ENCODE measurements at places on chromosomes 6 and 20.
A peak's percentile ranks its signal among the peaks of the same experiment; 100 is the strongest.

DNA sequence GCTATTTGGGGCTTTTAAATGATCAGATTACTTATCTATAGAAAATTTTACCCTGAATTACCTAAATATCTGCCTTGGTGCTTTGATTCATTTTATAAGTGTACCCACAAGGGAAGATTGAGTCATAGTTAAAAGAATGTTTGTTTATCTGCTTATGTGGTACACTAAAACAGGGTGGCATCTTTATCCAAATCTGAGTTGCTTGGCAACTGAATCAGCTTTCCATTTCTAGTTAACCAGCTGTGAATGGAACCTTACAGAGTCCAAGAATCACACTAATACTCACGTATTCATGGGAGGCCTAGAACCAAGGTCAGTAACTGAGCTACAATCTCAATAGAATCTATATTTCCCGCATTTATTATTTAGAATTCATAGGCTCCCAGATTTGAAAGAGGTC lies 44.0 kb upstream of the CAP2 start:
- no peak for DNase-seq

- DNase-seq, result no peak
Observed at GRCh38 chr6:115551527-115551926, 509.2 kb downstream of the FRK start.

DNA sequence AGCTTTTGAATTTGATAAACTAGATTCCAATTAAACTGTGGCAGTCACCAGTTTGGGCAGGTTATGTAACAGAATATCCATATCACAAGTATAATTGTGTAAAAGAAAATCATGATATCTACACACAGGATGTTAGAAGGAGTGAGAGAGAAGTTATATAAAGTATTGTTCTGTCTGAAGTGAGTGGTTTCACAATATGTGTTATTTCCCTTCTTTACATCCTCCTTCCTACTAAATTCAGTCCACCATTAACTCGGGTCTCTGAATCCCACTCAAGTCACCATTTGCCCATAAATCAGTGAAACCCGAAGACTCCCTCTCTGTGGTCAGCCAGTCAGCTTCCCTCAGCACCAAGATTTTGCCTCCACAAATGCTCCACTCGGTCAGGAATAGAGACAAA lies 796 bp downstream of the HLA-DQB1 start:
- no peak for DNase-seq

- DNase-seq, result no peak
Observed at GRCh38 chr20:52895235-52895634, 76.9 kb upstream of the TSHZ2 start.

DNA sequence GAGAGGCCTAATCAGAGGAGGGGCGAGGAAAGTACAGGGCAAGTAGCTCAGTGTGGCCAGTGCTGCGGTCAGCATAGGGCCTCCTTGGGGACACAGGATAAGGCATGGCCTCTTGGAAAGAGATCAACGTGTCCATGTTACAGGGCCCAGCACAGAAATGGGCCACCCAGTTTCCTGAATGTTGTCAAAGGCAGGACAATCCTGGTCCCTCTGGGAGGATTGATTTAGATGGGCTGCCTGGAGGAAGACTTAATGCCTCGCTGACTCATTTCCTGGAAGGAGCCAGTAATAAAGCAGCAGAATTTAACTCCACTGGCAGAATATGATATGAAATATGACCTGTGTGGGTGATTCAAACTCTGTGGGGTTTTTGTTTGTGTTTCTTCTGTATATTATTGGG lies 16.6 kb downstream of the DDO start:
- DNase-seq, result no peak

DNA sequence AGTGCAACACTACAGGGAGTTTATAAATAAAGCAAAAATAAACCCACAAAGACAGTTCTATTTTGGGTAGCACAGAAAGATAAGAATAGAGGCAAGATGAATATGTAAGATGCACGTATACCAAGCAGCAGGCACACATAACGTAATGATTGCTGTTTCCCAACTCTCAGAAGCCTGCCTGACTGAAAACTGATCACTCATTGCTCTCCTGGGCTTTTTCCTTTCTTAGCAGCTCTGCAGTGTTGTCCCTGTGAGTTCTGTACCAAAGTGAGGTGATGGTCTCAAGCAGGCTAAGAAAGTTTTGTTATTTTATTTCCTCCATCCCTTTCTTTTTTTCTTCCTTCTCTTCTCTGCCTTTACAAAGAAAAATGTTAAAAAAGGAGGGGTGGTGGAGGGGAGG lies 522.0 kb upstream of the MAN1A1 start:
- DNase-seq, result no peak

DNA sequence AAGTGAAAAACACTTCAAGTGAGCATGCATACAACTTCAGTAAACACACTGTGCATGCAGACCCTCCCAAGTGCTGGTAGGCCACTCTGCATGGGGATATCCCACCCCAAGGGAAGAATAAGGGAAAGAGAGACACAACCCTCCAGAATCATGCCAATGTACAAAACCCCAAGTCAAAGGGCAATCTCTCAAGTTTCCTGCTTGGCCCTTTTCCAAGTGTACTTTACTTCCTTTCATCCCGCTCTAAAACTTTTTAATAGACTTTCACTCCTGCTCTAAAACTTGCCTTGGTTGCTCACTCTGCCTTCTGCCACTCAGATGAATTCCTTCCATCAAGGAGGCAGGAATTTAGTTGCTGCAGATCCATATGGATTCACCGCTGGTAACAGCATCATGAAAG lies 205.7 kb upstream of the PROKR2 start:
- no peak for DNase-seq

DNA sequence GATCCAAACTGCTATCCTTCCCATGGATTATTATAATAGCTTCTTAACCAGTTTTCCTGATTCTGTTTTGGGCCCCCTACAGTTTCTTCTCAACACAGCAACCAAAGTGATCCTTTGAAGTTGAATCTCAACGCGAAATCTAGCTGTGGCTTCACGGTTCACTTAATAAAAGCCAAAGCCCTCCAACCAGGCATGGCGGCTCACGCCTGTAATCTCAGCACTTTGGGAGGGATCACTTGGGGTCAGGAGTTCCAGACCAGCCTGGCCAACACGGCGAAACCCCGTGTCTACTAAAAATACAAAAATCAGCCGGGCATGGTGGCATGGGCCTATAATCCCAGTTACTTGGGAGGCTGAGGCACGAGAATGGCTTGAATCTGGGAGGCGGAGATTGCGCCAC lies 3.3 kb downstream of the RMND1 start:
- no peak for DNase-seq

DNA sequence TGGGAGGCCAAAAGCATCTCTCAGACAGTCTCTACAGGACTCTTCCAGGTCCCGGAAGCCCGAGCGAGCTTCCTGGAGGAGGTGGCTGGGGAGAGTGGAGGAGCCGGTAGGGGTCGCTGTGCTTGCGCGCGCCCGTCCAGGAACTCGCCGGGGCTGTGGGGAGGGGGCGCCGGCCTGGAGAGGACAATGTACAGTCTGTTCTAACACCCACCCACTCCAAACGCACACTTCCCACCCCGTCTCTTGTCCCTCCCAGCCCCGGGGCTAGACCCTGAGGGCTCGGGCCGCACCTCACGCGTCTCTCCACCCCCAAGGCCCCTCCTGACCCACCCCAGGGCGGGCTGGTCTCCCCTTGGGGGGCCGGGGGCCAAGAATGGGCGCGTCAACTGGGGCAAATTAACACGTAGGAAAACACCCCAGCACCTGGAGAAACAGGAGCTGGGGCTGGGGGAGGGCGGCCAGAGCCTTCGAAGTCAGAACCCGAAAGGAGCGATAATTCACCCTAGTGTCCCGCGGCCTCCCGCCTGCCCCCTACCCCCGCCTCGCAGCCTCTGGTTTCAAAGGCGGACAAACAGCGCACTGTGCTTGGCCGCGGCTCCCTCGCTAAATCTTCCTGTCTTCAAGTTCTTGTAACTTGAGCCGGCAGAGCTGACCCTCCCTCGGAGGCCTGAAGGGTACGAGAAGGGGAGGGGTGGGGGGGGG lies 103.2 kb upstream of the FOXP4 start:
- no peak for DNase-seq

DNA sequence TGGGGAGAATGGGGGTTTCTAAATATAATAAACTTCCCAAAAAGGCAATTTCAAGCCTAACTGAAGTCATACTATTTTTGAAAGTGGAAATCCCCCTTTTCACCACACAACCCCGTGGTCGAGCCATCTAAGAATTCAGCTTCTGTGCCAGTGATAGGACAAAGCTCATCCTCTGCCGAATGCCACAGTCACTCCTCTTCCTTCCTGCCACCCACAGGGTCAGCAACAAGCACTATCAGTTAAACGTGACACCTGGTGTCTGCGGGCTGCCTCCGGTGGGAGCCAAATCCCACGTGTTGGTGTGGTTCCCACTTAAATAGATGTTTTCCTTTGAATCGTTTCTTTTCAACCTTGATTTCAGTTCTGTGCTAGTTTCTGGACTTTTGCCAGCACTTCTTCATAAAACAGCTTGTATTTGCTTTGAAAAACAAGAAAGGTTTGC lies 60.7 kb downstream of the TNFAIP3 start:
- peak; percentile 81 for DNase-seq

DNA sequence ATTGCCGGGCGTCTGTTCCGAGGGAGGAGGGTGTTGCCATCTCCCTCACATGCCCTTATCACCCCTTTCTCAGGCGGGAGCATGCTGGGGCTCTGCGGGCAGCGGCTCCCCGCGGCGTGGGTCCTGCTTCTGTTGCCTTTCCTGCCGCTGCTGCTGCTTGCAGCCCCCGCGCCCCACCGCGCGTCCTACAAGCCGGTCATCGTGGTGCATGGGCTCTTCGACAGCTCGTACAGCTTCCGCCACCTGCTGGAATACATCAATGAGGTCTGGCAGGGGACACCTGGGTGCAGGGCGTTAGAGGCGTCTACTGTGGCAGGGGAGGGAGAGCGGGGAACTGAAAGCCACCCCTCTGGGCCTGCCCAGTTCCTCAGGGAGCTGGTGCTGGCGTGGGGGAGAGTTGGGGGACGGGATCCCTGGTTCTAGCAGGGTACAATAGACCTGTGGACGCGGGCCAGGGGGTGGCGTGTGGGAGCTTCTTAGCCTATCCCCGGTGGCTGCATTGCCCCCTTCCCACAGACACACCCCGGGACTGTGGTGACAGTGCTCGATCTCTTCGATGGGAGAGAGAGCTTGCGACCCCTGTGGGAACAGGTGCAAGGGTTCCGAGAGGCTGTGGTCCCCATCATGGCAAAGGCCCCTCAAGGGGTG lies 697 bp downstream of the PPT2 start:
- peak; percentile 82 for DNase-seq

GRCh38 chr20:57435498-57436222 lies 44.5 kb downstream of the RBM38 start:
- peak; percentile 67 for DNase-seq

DNA sequence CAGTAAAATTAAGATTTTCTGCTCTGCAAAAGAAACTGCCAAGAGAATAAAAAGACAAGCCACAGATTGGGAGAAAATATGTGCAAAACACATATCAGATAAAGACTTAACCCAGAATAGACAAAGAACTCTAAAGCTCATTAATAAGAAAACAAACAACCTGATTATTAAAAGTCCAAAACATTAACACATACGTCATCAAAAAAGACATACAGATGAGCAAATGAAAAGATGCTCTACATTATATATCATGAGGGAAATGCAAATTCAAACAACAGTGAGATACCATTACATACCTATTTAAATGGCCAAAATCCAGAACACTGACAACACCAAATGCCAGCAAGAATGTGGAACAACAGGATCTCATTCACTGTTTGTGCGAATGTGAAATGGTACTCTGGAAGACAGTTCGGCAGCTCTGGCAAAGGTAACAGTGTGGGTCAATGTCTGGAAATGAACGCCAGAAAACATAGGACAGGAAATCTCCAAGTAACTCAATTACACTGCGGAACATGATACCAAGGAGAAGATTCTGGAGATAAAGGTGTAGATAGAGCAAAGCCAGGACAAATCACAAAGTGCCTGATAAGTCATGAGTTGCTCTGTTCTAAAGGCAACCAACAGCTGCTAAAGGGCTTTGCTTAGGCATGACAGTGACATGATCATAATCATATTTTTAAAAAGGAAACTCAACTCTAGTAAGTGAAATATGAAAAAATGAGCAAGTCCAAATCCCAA lies 96.8 kb downstream of the PDE10A start:
- no peak for DNase-seq

- DNase-seq, result no peak
Observed at GRCh38 chr6:163339466-163339865, 75.1 kb upstream of the QKI start.

- DNase-seq, result no peak
Observed at GRCh38 chr6:167588181-167588919, 238.4 kb upstream of the AFDN start.

DNA sequence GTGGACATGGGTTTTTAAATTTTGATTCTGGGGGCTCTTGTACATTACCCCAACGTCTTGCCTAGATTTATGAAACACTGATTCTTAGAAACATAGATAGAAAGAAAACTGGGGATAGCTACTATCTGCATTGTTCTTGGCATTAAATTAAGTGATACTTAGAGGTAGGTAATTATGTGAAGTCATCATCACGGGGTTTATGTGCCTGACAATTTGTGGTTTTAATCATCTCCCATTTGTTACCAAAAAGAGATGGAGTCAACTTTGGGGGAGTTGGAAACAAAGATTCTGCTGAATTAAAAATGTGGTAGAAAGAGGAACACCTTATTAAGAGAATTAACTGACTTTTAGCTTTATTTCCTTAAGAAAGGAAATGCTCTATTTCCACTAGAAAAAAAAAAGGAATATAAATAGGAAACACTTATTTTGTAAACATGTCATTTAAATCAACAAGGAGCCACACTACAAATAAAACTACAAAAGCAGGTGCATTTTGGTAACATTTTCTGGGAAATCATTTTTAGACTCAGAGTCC lies 5.6 kb downstream of the TNFAIP3 start:
- DNase-seq, result no peak

DNA sequence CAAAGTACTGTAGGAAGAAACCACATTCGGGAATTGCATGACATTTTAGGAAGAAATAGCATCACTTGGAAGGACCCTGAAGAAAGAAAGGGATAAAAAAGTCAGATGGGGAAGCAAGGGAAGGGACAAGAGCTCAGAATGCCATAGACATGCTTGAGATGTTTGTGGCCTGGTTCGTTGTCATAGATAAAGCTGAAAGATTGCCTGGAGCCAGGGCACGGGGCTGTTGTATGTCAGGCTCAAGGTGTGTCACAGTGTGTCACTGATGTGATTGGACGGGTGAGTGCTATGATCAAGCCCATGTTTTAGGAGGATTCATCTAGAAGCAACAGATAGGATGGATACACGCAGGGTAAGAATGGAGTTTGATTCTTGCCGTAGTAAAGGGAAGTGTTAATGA lies 216.2 kb upstream of the SOX4 start:
- no peak for DNase-seq

DNA sequence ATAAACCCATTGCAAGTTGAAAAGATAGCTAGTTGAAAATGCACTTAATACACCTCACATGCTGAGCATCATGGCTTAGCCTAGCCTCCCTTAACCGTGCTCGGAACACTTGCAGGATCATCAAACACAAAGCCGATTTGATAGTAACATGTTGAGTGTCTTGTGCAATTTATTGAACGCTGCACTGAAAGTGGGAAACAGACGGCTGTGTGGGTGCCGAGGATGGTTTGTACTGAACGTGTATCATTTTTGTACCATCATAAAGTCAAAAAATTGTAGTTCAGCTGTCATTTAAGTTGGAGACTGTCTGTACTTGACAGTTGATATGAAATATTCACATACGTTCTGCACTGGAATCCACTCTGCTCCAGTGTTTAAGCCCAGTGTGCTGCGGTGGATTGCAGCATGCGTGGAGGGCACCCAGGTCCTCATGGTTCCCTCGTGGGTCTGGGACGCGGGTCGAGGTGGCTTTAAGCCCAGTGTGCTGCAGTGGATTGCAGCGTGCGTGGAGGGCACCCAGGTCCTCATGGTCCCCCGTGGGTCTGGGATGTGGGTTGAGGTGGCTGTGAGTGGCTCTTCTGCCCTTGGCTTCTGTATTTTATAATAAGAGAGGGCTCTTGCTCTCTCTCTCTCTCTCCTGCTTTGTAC lies 77.0 kb downstream of the CDH4 start:
- no peak for DNase-seq

All from activated naive CD4-positive, alpha-beta T cell treated with anti-CD3 and anti-CD28 coated beads, Interleukin-2, amount 10 ng/mL, durations not matched to agents 7 days and 5 days (primary cell).